ENCODE measurements at places on chromosomes 11 and 22.

DNA sequence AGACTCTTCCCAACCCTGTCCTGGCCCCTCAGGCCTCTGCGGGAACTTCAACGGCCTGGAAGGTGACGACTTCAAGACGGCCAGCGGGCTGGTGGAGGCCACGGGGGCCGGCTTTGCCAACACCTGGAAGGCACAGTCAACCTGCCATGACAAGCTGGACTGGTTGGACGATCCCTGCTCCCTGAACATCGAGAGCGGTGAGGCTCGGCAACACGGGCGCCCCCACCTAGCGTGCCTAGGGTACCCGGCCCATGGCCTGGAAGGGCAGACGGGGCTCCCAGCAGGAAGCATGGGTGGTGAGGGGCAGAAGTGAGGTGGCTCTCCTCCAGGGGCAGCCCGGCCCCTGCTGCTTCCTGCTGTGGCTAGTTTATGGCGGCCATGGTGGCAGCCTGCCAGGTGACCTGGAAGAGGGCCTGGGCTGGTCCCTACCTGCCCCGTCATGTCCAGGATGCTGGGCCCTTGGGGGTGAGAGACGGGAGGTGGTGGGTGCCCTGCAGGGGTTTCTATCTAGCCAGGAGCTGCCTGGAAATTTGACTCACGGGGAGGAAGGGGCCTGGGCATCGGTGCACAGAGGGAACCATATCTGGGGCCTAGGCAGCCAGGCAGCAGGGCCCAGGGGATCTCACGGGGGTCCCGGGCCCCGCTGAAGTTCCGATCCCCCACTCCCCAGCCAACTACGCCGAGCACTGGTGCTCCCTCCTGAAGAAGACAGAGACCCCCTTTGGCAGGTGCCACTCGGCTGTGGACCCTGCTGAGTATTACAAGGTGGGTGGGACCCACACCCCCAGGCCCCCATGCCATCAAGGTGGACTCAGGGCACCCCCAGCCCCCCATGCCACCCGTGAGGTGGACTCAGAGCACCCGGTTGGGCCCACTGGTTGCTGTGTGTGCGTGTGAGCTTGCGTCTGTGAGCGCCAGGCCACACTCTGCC is 9.2 kb downstream of the MUC2 start:
- DNase-seq = no peak

- peak; percentile 76 for DNase-seq
These were observed 29.7 kb downstream of the FAM83F start for GRCh38 chr22:40024201-40025061.

DNA sequence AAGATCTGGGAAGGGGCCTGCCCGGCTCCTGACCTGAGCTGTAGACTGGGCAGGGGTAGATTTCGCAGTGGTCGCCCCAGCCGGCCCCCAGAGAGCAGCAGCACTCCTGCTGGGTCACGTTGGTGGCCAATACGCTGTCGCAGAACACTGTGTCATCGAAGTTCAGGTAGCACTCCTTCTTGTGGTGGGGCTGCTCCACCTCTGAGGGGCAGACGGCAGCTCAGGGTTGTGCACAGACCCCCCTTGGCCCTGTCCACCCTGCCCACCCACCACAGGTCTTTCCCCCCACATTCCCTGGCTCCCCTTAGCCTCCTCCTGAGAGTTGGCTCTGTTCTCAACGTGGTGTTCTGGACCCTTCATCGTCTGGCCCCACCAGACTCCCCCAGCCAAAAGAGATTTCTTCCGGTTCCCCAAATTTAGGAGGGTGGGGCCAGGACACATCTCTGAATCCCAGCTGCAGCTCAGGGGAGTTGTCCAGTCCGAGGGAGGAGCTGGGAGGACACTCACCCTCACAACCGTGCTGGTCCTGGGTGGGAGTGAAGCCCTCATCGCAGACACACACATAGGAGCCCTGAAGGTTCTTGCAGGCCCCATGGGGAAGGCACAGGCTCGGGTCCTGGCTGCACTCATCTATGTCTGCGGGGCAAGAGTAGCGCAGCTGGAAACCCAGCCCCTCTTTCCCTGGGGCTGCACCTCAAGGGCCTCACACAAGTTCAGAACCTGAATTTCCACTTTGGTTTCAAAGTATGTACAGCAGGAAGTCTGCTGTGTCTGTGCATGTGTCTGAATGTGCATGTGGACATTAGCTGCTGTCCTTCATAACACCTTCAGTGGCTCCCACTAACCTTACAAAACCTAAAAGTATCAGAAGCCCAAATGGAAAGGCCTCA is 16.5 kb downstream of the SCYL1 start:
- no peak for DNase-seq

DNA sequence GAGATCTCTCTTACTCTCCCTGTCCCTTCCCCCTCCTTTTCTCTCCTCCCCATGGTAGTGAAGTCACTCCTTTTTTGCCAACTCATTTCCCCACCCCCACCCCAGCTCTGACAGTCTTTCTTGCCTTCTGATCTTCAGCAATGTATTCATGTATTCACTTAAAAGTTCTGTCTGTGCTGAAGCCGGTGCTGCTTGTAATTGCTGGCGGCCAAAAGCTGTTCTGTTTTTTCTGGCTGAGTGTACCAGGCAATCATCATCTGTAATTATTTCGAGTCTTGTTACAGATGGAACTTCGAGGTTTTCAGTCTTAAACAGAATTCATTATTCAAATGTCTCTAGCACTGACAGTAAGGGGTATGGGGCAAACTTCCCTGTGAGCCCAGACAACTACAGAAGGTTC is 99.5 kb downstream of the SPATA19 start:
- no peak for DNase-seq

GRCh38 chr11:8085011-8085645 is 4.1 kb downstream of the TUB start:
- no peak for DNase-seq

GRCh38 chr11:56214537-56214936 is 19.5 kb downstream of the OR5T2 start:
- no peak for DNase-seq

DNA sequence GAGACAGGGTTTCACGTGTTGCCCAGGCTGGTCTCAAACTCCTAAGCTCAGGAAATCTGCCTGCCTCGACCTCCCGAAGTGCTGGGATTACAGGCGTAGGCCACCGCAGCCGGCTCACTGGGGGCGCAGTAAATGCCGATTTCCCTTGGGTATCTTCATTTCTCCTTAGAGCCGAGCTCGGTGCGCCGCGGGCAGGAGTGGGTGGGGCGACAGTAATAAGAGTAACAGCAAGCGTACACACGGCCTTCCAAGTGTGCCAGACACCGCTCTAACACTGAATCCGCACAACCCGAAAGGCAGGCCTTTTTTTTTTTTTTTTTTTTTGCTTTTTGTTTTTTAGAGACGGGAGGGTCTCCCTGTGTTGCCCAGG is 500 bp upstream of the ADSL start:
- DNase-seq = peak; percentile 73

DNA sequence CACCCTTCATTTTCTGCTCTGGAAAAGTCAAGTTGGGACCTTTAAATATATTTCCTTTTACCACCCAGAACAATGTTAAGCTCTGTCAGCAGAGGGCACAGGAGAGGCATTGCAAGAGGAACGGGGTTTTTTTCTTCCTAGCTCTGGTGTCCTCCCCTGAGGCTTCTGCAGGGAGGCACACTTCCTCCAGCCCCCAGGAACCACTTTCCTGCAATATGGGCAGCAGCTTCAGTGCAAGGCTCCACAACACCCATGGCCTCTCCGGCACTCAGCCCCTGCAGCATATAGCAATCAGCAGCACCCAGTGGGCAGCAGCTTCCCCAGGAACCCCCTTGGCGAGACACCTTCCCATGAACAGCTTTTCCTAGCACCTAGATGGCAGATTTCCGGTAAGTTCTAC is 101.4 kb downstream of the SYT9 start:
- DNase-seq = peak; percentile 19

DNA sequence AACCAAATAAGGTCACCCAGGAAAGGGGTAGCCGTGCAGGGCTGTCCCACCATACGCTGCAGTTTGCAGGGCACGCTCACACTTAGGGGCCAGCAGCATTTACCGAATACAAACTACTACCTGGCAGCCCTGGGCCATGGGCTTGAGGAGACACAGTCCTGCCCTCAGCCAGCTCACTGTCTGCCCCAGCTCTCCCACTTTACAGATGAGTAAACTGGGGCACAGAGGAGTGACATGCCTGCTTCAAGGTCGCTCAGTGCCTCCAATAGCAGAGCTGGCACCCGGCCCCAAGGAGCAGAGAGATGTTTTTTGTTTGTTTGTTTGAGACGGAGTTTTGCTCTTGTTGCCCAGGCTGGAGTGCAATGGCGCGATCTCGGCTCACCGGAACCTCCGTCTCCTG is 2.8 kb downstream of the FADS3 start:
- no peak for DNase-seq

DNA sequence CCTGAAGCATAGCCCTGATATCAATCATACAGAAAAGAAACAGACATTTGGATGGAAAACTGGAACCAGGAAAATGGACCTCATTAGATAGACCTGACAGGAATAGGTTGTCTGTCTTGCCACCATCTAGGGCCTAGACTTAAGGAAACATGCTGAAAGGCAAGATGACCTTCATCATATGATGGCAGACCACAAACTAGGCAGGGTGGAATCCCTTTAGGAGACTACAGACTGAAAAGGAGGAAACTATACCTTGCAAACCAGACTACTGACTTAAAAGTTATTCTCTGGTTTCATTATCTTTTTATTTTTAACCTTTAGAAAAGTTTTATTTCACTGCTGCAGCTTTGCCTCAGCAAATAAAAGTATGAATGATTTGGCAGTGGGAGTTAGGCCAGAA is 20.3 kb downstream of the SBF2 start:
- DNase-seq = no peak

GRCh38 chr11:129383502-129383901 is 7.9 kb downstream of the BARX2 start:
- no peak for DNase-seq

GRCh38 chr22:37467391-37467955 is 18.7 kb downstream of the MFNG start:
- no peak for DNase-seq

- DNase-seq = peak; percentile 85
These were observed 237.4 kb downstream of the TTC28 start for GRCh38 chr22:28442264-28442710.

- no peak for DNase-seq
These were observed 309.7 kb upstream of the C11orf87 start for GRCh38 chr11:109112261-109112660.

GRCh38 chr11:1073851-1074243 is 827 bp upstream of the MUC2 start:
- DNase-seq = no peak

DNA sequence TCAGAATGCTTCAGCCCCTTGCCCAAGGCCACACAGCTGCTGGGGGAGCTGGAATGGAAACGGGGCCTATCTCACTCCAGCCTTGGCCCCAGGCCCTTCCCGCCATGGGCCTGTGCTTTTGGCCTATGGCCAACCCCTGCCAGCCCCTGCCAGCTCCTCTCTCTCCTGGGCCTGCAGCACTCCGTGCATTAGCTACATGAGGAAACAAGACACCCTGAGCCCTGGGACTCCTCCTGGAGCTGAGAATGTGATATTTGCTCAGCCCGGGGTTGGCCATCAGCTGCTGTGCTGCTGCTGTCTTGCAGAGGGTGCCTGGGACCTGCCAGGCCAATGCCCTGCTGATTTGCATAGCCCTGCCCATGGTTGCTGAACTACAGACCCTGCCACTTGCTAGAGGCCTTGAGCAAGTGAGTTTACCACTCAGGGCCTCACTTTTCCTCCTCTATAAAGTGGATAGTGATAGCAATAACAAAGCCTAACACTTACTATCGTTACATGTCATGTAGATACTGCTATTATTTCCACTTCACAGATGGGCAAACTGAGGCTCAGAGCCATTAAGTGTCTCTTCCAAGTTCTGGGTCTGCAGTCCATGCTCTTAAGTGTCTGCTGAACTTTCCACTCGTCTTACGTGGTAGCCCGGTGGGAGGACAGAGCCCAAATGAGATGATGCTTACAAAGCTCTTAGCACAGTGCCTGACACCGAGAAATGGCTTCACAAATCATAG is 99.6 kb downstream of the KIAA1671 start:
- no peak for DNase-seq

DNA sequence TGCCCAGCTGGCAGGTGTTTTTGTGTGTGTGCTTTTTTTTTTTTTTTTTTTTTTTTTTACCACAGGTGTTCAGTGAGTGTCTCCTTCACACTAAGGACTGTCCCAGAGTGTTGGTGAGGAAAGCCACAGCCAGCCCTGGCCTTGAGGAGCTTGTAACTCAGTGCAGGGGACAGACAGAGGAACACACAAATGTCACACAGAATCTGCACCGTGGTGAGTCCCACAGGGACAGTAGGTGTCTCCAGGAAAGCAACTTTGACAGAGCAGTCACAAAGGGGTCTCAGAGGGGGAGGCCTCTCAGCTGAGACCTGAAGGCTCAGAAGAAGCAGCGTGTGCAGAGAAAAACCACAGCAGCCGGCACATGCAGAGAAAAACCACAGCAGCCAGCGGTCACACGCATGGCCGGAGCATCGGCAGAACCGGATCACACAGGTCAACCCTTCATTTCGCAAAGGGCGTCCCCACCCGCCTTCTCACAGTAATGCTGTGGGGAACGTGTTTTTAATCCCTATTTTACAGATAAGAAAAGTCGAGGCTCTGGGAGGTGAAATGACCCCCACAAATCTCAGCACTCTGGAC is 101.7 kb upstream of the PRR5 start:
- no peak for DNase-seq

- no peak for DNase-seq
These were observed 5.9 kb upstream of the SYCE3 start for GRCh38 chr22:50568626-50569025.

DNA sequence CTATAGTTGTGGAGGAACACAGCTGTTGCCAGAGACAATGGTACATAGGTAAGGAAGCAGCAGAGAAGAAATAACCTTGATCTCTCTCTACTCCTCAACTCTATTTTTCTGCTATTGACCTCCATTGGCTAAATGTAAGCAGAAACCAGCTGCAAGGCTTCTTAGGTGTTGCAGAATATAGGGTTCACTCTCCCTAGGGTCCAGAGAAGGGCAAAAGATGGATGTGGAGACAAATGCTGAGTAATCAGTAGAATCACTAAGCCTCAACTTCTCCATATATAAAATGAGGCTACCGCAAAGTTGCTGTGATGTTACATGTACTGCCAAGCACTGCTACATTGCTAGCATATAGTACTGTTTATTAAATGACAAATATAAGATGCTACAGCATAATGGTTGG is 120.6 kb downstream of the PDE3B start:
- DNase-seq = no peak
